Motor neuron (in vitro differentiated cells): ENCODE measurements at places on chromosomes 7 and 10.
A peak's percentile ranks its signal among the peaks of the same experiment; 100 is the strongest.

GRCh38 chr7:144731661-144732351 lies 104.0 kb downstream of the TPK1 start:
- ATAC-seq: peak; percentile 68

GRCh38 chr7:92282221-92282814 lies 36.5 kb downstream of the ANKIB1 start:
- ATAC-seq: no peak

GRCh38 chr7:28301148-28301641 lies 111.1 kb upstream of the CREB5 start:
- ATAC-seq: no peak

DNA sequence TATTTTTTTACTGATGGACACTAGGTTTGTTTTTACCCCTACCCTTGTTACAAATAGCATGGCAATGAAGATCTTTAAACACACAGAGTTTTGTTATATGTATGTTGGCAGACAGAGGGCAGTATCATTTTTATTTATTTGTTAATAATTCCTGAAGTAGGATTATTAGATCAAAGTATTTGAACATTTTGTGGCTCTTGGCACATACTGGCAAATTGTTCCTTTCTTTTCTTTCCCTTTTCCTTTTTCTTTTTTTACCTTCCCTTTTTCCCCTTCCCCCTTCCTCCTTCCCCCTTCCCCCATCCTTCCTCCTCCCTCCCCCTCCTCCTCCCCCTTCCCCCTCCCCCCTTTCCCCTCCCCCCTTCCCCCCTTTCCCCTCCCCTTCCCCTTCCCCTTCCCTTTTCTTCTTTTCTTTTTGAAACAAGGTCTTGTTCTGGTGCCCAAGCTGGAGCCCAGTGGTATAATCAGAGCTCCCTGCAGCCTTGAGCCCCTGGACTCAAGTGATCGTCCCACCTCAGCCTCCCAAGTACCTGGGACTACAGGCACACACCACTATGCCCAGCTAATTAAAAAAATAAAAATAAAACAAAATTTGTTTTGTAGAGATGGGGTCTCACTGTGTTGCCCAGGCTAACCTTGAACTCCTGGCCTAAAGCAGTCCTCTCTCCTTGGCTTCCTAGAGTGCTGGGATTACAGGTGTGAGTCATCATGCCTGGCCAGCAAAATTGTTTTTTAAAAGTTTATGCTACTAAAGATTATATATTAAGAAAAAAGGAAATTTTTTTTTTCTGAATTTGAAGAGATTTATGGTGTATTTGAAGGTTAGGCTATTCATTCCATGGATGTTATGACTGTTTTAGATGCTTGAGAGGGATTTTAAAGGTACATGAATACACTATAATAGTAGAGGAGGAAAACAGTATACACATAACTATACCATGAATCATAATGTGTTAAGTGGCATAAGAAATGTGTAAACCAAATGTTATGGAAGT lies 39.3 kb downstream of the SEPTIN7 start:
- ATAC-seq: no peak

GRCh38 chr10:20406281-20407104 lies 490.6 kb downstream of the NEBL start:
- ATAC-seq: no peak

- peak; percentile 47 for ATAC-seq
Measured at GRCh38 chr10:120131183-120131582, 238.7 kb downstream of the SEC23IP start.

- ATAC-seq: no peak
Measured at GRCh38 chr10:120051671-120052070, 159.1 kb downstream of the SEC23IP start.
